Subcutaneous preadipocyte (primary cell): ENCODE measurements at places on chromosomes 6 and 20. TPM values are rescaled to one million over a fixed set of nuclear protein-coding genes. Genes with fewer than 3 reads are reported as not detected.

Gene SLPI
- not detected in 2 replicates for total RNA-seq

Gene EDN1
- under 0.01 TPM in 1 of 2 replicates, not detected in the other for total RNA-seq

Gene C20orf202
- total RNA-seq = not detected in 2 replicates

Gene TTLL9
- not detected in 2 replicates for total RNA-seq
